ENCODE measurements at places on chromosomes 7 and 10. TPM values are rescaled to one million over a fixed set of nuclear protein-coding genes. Genes with fewer than 3 reads are reported as not detected.

DNA sequence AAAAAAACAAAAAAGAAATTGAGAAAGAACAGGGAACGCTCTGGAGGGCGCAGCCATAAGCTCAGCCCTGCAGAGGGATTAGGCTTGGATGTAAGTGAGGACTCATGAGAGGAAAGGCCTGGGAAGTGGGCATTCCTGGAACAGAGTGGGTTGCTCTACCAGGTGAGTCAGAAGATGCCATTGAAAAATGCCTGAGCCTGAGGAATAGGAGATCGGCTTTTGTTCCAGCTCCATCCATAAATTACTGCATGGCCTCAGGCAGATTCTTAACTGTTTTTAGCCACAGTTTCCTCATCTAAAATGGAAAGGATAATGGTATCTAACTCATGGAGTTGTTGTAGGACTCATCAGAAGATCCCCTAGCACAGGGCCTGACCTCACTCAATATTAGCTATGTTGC, 1.1 kb upstream of the RGR start:
- H3K4me1 ChIP-seq = no peaks in the 10 kb centered on the region
- peaks cover 20% of the 10 kb centered on the region for H3K27me3 ChIP-seq
- no peak for DNase-seq
- no peak overlapping the region for H3K4me3 ChIP-seq
- no peaks in the 10 kb centered on the region for H3K36me3 ChIP-seq

DNA sequence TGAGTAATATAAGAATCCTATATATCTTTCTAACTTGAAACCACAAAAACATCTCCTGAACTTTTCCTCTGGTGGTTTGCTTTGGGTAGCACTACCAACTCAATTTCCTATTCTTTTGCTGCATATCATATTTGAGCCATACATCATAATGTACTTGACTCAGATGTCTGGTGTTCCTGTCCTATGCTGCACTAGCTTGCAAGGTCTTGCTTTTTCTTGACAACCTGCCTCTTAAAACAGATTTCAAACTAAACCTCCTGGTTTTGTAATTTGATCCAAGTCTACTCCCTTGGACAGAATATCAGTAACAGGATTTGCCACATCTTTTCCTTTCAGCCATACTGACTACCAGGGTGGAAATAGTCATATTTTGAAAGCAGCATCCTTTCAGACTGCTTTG, 520.3 kb upstream of the LRRTM3 start:
- H3K27me3 ChIP-seq = no peaks in the 10 kb centered on the region
- no peak for DNase-seq
- no peaks in the 10 kb centered on the region for H3K4me1 ChIP-seq
- no peaks in the 10 kb centered on the region for H3K36me3 ChIP-seq
- H3K4me3 ChIP-seq = no peak overlapping the region

- H3K4me3 ChIP-seq = no peak overlapping the region
- no peak overlapping the region for H3K27ac ChIP-seq
- no peaks in the 10 kb centered on the region for H3K36me3 ChIP-seq
- no peak for DNase-seq
These were observed 274.6 kb upstream of the ZNF32 start for GRCh38 chr10:43923328-43923727.

DNA sequence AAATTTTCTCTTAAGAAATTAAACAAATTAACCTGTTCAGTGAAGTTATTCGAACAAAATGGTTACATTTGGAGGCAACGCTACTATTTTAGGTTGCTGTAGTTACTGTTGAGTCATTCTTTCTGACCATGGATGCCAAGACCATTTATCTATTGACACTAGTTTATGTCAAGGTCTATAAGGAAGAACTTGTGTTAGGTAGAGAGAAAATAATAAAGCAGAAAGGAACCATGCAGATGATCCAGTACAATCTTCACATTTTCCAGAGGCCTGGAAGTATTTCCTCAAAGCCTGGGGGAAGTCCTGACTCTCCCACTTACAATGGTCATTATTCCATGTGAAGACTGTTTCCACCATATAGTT, 608.0 kb upstream of the GALNT17 start:
- peaks cover 2% of the 10 kb centered on the region for H3K36me3 ChIP-seq
- H3K4me3 ChIP-seq = no peak overlapping the region
- DNase-seq = no peak
- H3K27ac ChIP-seq = no peak overlapping the region

- H3K4me1 ChIP-seq = peaks cover 16% of the 10 kb centered on the region
- DNase-seq = no peak
- no peaks in the 10 kb centered on the region for H3K27me3 ChIP-seq
- H3K27ac ChIP-seq = no peak overlapping the region
- no peaks in the 10 kb centered on the region for H3K36me3 ChIP-seq
These were observed 431.7 kb upstream of the KLF6 start for GRCh38 chr10:4216726-4217125.

DNA sequence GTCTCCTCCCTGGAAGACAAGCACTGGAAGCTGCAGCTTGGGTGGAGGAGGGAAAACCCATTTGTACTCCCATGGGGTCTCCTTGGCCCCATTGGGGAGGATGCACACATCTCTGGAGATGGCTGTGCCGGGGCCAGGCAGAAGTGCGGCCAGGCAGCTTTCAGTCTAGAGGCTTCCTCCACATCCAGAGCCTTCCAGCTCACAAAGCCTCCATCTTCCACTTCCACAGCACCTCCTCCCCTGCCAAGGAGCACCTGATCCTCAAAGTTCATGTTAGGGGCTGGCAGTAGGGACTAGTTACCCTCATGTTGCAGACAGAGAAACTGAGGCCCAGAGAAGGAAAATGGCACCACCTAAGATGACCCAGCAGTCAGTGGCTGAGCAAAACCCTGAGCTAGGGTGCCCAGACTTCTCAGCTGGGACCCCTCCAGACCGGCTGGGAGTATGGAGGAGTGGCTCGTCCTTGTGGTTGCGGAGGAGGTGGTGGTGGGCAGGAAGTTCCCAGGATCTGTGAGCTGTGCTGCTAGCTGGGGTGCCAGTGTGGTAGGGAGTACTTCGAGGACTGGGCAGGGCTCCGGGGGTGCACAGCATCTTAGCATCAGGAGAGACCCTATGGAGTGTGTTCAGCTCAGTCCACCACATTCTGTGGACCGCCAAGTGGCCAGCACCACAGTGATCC, 44.2 kb downstream of the ADCYAP1R1 start:
- no peak for DNase-seq
- H3K4me3 ChIP-seq = no peak overlapping the region
- H3K27ac ChIP-seq = no peak overlapping the region
- no peaks in the 10 kb centered on the region for H3K36me3 ChIP-seq

DNA sequence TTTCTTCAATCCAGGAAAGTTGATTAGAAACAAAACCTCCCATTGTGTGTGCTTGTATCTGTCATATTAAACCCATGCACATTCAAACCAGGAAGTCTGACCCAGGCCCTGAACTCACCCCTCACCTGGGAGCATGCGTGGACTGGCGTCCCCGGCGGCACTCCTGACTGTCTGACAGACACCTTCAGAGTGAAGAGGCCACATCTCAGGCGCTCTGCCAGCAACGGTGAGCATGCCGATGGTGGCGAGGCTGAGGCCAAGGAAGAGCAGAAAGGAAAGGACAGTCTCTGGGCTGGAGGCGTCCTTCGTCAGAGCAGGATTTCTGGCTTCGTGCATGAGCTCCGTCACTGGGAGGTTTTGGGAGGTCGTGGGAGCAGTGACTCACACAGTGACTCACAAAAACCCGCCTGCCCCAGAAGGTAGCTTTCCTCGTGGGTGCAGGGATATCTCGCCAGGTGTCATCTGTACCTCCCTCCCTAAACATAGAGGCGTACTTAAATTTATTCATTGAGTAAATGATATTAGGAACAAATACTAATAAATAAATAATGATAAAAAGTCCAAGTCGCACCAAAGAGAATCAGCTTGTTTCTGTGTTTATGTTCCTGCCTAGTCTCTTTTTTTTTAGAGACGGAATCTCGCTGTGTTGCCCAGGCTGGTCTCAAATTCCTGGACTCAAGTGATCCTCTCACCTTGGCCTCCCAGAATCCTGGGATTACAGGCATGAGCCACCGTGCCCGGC, 13.5 kb downstream of the IQCE start:
- H3K4me1 ChIP-seq = peaks cover 16% of the 10 kb centered on the region
- no peaks in the 10 kb centered on the region for H3K27me3 ChIP-seq
- peaks cover 20% of the 10 kb centered on the region for H3K36me3 ChIP-seq
- DNase-seq = no peak
- H3K4me3 ChIP-seq = no peak overlapping the region
- H3K27ac ChIP-seq = peak overlapping the region; percentile 12

DNA sequence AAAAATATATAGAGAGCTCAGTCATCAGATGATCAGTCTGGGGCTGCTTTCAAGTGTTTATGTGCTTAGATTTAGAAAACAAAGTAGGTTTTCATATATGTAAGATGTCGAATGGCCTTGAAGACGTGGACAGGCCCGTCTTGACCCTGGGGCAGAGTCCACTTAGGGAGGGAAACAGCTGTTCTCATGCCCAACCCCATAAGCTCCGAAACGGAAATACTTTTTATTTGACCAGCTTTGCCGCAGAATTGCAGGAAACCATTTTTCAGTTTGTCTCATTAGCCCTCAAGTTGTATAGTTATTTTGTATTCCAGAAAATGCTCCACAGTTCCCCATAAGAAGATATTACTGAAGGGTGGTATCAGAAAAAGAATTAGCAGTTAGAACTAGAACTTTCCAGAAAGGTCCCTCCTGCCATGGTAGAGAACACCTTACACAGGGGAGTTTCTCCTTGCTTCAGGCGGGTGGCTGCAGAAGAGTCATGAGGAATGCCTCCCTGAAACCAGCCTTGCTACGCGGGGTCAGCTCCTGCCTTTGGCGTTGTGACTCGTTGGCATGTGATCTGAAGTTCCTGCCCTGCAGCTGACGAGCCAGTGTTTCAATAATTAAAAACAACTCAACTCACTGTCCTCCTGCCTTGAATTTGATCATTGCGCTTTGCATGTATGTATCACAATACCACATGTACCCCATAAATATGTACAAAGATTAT, 192.7 kb downstream of the CELF2 start:
- H3K27ac ChIP-seq = no peak overlapping the region
- no peak for DNase-seq
- no peaks in the 10 kb centered on the region for H3K36me3 ChIP-seq
- no peaks in the 10 kb centered on the region for H3K27me3 ChIP-seq
- H3K4me1 ChIP-seq = peaks cover 7% of the 10 kb centered on the region

- H3K4me3 ChIP-seq = peak overlapping the region; percentile 60
- peaks cover 95% of the 10 kb centered on the region for H3K4me1 ChIP-seq
- H3K36me3 ChIP-seq = peaks cover 43% of the 10 kb centered on the region
- DNase-seq = no peak
These were observed 94.3 kb upstream of the AGBL3 start for GRCh38 chr7:134891696-134892678.

DNA sequence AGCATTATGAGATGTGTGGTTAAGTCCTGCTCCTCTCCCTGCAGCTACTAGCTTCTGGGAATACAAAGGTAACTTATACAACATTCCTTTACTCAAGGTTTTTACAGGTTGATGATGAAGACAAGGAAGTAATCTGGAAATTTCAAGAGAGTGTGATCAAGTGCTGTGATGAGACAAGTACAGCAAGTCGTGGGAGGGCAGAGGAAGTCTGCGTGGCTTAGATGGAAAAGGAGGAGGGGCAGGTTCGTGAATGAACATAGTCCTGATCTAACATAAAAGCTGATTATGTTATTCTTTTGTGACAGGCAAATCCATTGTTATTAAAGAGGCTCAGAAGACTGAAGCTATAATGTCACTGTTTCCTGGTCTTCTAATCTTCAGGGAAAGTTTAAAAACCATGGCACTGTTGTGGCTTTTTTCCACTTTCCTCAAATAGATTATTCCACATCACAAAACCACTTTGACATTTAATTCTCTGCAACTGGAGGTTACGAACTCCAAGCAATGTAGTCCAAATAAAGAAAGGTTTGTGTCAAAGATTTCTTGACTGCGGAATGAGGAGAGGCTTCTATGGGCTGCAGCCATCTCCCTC, 84.1 kb downstream of the CPXM2 start:
- no peaks in the 10 kb centered on the region for H3K4me1 ChIP-seq
- peaks cover 8% of the 10 kb centered on the region for H3K27me3 ChIP-seq
- H3K36me3 ChIP-seq = no peaks in the 10 kb centered on the region
- no peak overlapping the region for H3K27ac ChIP-seq

GRCh38 chr10:66837990-66838389, 87.8 kb upstream of the LRRTM3 start:
- no peaks in the 10 kb centered on the region for H3K27me3 ChIP-seq
- H3K36me3 ChIP-seq = no peaks in the 10 kb centered on the region
- peaks cover 19% of the 10 kb centered on the region for H3K4me1 ChIP-seq
- no peak for DNase-seq
- no peak overlapping the region for H3K4me3 ChIP-seq

GRCh38 chr10:62426086-62426485, 51.9 kb downstream of the ZNF365 start:
- H3K4me1 ChIP-seq = peaks cover 14% of the 10 kb centered on the region
- no peaks in the 10 kb centered on the region for H3K27me3 ChIP-seq
- no peak for DNase-seq
- H3K27ac ChIP-seq = no peak overlapping the region
- no peaks in the 10 kb centered on the region for H3K36me3 ChIP-seq

- peaks cover 11% of the 10 kb centered on the region for H3K4me1 ChIP-seq
- H3K27ac ChIP-seq = no peak overlapping the region
- no peak for DNase-seq
- H3K27me3 ChIP-seq = no peaks in the 10 kb centered on the region
- H3K4me3 ChIP-seq = no peak overlapping the region
- peaks cover 9% of the 10 kb centered on the region for H3K36me3 ChIP-seq
These were observed 41.0 kb upstream of the SLC29A3 start for GRCh38 chr10:71277914-71278665.

GRCh38 chr7:33143996-33144718, 14.8 kb downstream of the BBS9 start:
- peaks cover 4% of the 10 kb centered on the region for H3K36me3 ChIP-seq
- no peak overlapping the region for H3K27ac ChIP-seq
- H3K27me3 ChIP-seq = no peaks in the 10 kb centered on the region
- peaks cover 10% of the 10 kb centered on the region for H3K4me1 ChIP-seq

GRCh38 chr7:69545175-69545574, 53.1 kb upstream of the AUTS2 start:
- H3K4me3 ChIP-seq = no peak overlapping the region
- no peak for DNase-seq

DNA sequence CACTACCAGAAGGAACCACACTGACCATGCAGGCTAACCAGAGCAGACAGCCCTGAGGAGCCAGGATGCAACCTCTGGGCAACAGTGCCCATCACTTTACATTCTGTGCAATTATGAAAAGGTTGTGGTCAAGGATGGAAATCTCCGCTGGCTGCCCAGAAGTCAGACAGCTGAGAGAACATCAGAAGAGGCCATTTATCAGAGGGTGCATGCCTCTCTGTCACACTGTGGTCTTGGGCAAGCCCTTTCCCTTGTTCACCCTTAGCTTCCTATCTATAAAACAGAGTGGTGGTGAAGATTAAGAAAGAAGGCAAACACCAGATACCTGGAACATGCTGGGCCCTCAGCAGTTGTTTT, 120.7 kb upstream of the GDF10 start:
- H3K27me3 ChIP-seq = no peaks in the 10 kb centered on the region
- no peak for DNase-seq
- H3K4me3 ChIP-seq = no peak overlapping the region
- peaks cover 12% of the 10 kb centered on the region for H3K4me1 ChIP-seq

- DNase-seq = no peak
- no peaks in the 10 kb centered on the region for H3K27me3 ChIP-seq
- H3K4me1 ChIP-seq = peaks cover 29% of the 10 kb centered on the region
- H3K4me3 ChIP-seq = no peak overlapping the region
- H3K27ac ChIP-seq = peak overlapping the region; percentile 46
- no peaks in the 10 kb centered on the region for H3K36me3 ChIP-seq
These were observed 31.9 kb downstream of the LCOR start for GRCh38 chr10:96863922-96864543.

The HMX2 gene
- total RNA-seq = not detected

The WNT8B gene
- total RNA-seq = not detected

The KCNIP2 gene
- 1.8 TPM for total RNA-seq

The MNX1 gene
- total RNA-seq = not detected

The PROSER2 gene
- total RNA-seq = 15.6 TPM

The TMEM176A gene
- total RNA-seq = not detected
